Stimulated activated CD4-positive, alpha-beta T cell treated with anti-CD3 and anti-CD28 coated beads, Interleukin-4, amount 100 ng/mL, for 24 hours (primary cell): ENCODE measurements at places on chromosomes 1 and 21.

DNA sequence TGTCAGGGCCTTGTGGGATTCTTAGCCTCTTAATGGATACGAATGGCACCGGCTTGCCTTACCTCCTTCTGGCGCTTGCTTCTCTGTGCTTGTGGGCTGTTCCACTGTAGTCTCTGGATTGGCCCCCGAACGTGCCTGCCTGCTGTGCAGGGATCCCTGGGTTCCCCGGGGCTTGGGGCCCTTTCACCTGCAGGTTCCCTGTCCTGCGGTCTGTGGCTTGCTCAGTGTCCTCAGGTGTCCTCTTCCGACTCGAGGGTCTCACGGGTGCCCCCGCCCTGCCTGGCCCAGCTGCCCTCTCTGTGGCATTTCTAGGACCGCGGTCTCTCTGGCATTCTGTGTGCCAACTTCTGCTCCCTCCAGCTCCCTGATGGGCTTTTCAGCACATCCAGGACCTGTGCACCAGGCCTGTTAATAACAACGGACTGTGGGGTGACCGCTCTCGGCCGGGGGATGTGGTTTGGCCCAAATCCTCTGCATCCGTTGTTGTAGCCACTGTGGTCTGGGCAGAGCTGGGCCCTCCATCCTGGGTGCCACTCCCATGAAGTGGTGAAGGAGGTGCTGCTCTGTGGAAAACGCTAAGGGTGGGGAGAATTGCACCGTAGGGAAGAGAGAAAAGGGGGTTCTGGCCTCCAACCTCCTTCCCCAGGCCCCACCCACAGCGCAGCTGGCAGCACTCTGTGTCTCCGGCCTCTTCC is 12.4 kb downstream of the COL18A1 start:
- DNase-seq, result no peak

GRCh38 chr1:88736633-88737248 is 52.7 kb downstream of the PKN2 start:
- DNase-seq, result no peak

GRCh38 chr1:30319765-30320580 is 403.4 kb downstream of the MATN1 start:
- no peak for DNase-seq

GRCh38 chr1:43691871-43692815 is 15.2 kb upstream of the ST3GAL3 start:
- DNase-seq, result no peak

GRCh38 chr1:67630438-67631045 is 54.5 kb upstream of the GADD45A start:
- DNase-seq, result no peak

DNA sequence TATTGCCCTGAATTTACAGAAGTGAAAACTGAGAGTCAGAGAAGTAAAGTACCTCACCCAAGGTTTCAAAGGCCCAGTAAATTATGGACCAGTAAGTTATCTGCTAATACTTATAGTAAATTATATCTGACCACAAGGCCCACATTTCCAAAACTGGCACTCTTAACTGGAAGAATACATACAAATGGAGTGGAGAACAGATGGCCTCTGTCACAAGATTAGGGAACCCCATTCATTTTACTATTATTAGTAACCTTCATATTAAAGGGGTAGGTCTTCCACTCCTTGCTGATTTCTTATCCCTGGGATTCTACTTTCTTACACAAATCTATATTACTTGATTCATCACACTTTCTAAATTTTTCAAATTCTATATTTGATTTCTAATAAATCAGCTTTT is 588.8 kb downstream of the NEGR1 start:
- DNase-seq, result no peak

- DNase-seq, result no peak
Measured at GRCh38 chr1:1755426-1755825, 22.8 kb downstream of the NADK start.

GRCh38 chr1:6545276-6546112 is 8.8 kb downstream of the NOL9 start:
- no peak for DNase-seq

DNA sequence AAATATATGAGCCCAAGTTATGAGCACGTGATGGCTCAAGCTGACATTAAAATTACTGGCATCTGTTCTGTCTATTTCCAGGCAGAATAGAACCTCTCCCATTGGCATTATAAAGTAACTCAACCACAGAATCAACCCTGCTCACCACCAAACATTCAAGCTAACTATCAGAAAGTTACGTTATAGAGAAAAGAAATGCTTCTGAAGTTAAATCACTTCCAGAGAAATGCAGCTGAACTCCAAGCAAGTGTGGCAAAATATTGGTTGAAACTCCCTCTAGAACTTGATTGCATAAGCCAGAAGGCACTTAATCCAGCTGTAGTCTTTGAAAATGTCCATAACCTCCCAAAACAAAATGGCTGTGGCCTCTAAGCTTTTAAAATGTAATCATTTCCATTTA is 36.2 kb upstream of the UBE2U start:
- no peak for DNase-seq

- DNase-seq, result no peak
Measured at GRCh38 chr1:110877776-110878175, 4.8 kb downstream of the CD53 start.

- no peak for DNase-seq
Measured at GRCh38 chr1:232505884-232506283, 124.0 kb downstream of the SIPA1L2 start.

- no peak for DNase-seq
Measured at GRCh38 chr21:32474179-32475059, 61.9 kb downstream of the EVA1C start.

DNA sequence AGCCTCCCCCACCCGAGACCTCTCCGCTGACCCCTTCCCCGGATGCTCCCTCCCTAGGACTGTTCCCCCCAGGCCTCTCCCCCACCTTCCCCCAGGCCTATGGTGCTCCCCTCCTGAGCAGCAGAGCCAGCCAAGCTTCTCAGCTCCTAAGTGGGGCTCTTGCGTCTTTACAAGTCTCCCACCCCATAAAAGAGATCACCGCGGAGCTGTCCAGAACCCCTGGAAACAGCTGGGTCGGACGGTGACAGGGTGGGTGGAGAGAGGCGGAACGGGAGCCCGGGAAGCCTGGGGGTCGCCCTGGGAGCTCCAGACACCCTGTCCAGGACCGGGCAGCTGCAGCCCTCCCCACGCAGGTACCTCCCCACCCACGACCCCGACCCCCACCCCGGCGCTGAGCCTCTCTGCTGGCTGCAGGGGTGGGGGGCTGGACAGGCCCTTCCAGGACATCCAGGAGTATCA is 61.2 kb downstream of the WNT9A start:
- DNase-seq, result peak; percentile 3

DNA sequence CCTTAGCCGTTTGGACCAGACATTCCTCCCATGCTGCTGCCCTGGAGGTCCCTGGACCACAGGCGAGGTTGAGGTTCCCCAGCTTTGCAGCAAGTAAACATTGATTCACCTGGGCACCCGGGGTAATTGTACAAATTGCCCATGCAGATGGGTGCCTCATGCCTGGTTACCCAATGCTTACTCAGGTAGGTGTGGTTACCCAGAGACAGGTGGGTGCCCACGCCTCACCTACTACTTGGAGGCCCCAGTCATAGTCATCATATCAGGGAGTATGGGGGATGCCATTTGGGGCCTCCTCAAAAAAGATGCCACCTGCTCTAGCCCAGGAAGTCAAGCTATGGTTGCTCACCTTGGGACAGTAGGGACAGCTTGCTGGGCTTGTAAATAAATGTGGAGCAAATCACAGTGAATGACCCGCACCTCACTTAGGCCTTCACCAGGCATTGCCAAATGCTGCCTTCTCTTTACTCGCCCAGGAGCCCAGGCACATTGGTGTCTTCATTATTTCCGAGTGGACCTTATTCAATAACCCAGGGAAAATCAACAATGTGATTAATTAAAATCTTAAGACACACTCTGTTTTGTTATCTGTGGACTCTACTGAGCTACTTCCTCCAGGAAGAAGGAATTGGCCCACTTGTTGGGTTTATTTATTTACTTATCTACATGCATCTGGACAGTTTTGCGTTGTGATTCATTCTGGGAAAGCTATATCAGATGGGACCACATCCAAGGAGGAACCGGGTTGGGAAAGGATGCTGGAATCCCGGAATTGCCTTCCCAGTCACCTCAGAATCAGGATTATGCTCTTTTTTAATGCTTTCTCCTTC is 35.6 kb upstream of the GRHL3 start:
- no peak for DNase-seq

DNA sequence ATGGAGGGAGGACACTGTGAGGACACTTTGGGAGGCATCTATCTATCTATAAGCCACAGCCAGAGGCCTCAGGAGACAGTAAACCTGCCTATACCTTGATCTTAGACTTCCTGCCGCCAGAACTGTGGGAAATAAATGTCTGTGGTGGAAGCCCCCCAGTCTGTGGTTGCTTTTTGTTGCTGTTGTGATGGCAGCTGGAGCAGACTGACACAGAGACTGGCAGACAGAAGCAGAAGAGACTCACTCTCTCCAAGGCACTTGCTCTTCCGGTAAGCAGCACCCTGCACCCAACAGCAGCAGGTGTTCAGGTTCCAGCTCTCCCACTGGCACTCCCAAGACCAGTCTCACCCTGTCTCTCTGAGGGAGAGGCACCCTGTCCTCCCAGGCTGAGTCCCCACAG is 297.6 kb downstream of the TTLL7 start:
- no peak for DNase-seq

GRCh38 chr1:23809751-23810171 is 9.2 kb upstream of the GALE start:
- peak; percentile 85 for DNase-seq
